ENCODE measurements at places on chromosomes 16 and 17.

DNA sequence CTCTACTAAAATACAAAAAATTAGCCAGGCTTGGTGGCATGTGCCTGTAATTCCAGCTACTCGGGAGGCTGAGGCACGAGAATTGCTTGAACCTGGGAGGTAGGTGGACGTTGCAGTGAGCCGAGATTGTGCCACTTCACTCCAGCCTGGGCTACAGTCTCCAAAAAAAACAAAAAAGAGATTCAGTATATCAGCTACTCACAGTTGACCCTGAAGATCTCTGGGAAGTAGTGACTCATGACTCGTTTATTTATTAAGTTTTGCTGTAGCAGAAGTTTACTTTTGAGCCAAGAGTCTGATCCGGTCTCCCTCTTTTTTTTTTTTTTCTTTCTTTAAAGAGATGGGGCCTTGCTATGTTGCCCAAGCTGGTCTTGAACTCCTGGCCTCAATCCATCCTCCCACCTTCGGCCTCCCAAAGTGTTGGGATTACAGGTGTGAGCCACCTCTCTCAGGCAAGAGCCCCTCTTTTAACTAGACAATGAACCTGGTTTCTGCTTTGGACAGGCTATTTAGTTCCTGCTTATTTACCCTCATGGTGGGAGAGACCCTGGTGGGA, 4.4 kb downstream of the MVP start:
- DNase-seq, result no peak

- DNase-seq, result no peak
Observed at GRCh38 chr16:24906199-24906808, 60.5 kb downstream of the SLC5A11 start.

DNA sequence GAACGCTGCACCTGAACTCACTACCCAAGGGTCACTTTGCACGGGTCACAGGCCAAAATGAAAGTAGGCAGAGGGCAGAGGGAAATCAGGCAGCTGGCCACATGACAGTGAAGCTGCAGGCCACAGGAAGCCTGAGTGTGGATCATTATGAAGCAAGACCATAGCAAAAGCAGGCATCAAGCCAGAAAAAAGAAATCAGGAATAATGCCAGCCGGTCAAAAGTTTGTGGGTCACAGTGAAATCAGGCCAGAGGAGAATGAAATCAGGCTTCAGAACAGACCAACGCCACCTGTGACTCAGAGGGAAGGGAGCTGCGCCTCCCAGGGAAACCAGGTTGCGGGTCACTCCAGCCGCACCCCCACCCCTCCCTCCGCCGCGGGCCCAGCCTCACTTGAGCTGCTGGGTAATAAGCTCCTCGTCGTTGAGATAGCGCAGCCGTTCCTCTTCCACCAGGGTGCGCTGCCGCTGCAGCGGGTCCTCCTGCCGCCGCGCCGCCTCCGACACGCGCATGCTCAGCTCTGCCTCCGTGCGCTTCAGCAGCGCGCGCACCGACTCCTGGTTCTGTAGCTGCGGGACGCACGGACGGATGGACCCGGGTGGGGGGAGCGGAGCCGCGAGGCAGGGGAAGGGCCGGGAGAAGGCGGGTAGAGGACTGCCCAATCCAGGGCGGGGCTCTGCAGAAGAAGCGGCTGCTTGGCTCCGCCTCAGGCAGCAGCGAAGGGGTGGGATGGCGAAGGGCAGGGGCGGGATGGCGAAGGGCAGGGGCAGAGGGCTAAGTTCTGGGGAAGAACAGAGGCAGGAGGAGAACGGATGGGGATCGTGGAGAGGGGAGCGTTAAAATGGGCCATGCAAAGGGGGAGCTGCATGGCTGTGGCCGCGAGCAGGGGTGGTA, 47.7 kb downstream of the SRCIN1 start:
- DNase-seq, result peak; percentile 89

DNA sequence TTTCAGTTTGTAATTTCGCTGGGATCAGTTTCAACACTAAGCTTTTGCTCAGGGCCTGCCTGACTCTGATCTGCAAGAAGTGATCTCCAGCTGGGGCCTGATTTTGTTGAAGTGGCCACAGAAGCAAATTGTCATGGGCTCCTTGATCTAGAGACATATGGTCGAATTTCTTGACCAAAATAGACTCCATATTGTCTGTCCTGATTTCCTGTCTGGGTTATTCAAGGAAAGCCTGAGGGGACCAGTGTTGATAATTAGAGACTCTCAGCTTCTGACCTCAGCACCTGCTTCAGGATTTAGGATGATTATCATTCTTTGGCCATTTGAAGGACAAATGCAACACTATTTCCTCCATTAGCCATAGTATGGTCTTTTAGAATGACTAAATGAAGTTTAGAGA, 48.9 kb upstream of the MSI2 start:
- DNase-seq, result no peak

DNA sequence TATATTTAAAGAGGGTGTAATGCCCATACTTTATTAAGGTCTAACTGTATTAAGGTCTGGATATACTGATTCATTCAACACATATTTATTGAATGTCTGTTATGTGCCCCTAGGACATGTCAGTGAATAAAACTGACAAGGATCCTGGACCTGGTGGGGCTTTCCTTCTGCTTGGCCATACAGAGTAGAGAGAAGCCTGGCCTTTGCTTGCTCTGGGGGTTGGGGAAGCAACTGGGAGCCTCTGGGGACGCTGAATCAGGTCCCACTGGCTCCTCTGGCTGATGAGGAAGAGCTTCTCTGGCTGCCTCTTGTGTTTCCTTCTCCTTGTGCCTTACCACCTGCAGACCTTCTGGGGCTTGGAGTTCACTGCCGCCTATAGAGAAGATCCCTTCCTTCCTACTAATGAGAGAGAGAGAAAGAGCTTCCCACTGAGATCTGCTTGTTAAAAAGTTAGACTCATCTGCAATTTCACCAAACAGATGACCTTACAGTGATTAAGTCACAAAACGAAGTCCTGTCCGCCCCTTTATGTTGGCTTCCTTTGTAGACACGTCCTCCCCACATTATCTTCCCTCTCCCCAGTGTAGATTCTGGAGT, 49.7 kb downstream of the MSI2 start:
- no peak for DNase-seq

GRCh38 chr16:60027351-60027750, 1293.2 kb upstream of the GOT2 start:
- no peak for DNase-seq

Data from CD8-positive, alpha-beta memory T cell (primary cell).